Activated T-cell treated with anti-CD3 and anti-CD28 coated beads, Interleukin-2, amount 50 U/mL, for 72 hours (primary cell): ENCODE measurements at places on chromosomes 2 and 18. TPM values are rescaled to one million over a fixed set of nuclear protein-coding genes. Genes with fewer than 3 reads are reported as not detected.

The C1GALT1C1L gene
- total RNA-seq: not detected

The CCDC85A gene
- not detected for total RNA-seq

The GMCL1 gene
- total RNA-seq: 23.7 TPM

The LIPG gene
- total RNA-seq: not detected

The LRRTM1 gene
- total RNA-seq: not detected

The ADD2 gene
- 31.6 TPM for total RNA-seq

The CPO gene
- total RNA-seq: not detected

The TLX2 gene
- 1.4 TPM for total RNA-seq

The PROC gene
- total RNA-seq: not detected
